ENCODE measurements at places on chromosomes 5 and 9.

GRCh38 chr5:176825234-176825633 is 14.9 kb downstream of the UNC5A start:
- no peak for DNase-seq

DNA sequence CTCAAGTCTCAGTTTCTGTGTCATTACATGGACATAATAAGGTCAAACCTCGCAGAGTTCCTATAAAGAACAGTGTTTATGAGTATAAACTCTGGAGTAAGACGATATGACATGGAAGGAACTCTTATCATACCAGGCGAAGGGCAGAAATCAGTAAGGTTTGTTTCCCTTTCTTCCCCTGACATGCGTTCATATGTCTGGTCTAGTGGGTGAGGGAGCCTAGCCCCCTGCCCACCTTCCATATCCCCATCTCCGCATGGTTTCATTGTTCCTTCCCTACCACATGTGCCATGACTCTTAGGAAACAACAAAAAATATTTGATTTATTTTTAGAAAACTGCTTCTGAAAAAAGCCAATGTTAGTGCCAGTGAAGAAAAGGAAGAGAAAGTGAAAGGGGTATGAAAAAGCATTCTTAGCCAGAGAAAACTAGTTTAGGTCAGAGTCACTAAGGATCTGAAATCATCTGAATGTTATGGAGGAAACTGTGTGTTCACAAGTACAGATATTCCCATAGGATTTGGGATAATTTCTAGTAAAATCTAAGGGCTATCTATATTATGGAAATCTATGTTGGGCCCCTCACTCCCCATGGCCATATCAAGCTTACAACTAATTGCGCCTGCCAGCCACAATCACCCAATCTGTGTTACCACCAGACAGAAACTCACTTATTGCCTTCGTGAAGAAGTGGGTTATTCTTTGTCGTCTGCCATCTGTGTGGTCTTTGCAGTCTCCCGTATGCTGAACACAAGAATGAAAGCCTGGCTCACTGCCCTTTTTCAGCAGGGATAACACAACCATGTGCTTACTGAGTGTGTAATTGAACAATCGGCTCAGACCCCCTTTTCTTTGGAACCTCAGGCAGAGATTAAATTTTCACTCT is 19.9 kb upstream of the HMHB1 start:
- DNase-seq, result no peak

DNA sequence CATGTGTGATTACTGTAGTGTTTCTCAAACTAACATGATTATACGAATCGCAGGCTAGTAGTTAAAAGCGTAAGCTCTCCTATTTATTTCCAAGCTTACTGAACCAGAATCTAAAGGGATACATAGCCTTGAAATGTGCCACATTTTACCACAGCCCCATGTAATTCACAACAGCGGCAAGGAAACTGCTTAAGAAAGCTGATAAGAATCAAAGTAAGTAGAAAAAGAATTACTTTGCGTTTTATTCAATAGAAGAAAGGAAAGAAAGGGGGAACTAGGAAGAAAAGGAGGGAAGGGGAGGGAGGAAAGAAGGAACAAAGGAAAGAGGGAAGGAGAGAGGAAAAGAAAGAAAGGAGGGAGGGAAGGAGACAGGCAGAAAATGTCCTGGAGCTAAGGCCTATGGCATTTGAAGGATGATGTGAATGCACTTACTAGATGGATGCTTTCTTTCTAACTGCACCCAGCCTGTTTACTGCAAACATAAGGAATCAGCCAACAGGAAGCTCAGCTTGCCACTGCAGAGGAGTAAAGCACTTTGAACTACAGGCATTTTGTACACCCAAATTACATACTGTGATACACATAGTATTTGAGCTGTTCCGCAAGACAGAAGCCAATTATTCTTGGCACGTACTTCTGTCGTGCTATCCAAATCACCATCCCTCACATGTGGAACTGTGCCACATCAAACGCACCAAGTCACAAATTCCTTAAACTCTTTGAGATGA is 521.7 kb downstream of the RAB3C start:
- DNase-seq, result no peak

- DNase-seq, result no peak
Observed at GRCh38 chr9:127574072-127574993, 37.7 kb upstream of the STXBP1 start.

- DNase-seq, result no peak
Observed at GRCh38 chr5:158921441-158922262, 178.1 kb downstream of the EBF1 start.

DNA sequence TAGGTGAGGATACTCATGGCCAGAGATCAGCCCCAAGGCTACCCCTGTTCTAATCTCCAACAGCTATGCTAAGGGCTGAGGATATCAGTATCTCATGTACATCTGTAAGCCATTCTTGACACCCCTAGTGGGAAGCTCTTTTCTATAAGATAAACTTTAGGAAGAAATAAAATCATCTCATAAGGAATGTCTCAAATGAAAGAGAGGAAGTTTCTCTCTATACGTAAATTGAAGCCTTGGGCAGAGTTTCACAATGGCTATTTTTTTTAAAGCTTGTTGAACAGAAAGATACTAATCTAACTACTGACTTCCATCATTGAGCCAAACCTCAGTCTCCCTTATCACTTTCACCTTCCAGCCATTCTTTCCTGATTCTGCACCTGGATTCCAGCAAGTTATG is 405.7 kb downstream of the PRR16 start:
- DNase-seq, result no peak

Measured in non-pigmented ciliary epithelial cell (primary cell).